ENCODE measurements at places on chromosomes 4 and X.

GRCh38 chr4:150033901-150034300 lies 44.3 kb upstream of the DCLK2 start:
- no peak for DNase-seq

GRCh38 chr4:181020456-181020855 lies 1222.7 kb upstream of the TENM3 start:
- no peak for DNase-seq

DNA sequence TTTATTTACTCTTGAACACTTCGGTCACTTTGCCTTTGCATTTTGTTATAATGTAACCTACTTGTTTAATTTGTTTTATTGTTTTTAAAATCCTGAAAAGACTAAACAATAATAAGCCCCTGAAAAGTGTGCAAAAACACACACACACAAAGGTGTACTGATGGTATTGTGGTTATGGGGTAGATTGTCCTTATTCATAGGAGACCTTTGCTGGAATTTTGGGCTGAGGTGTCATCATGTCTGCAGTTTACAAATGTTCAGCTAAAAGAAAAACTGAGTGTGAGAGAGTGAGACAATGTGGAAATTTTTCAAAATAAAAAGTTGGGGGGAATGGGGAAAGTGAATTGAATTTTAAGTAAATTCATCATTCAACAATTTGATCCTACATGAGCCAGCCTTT lies 174.9 kb downstream of the QDPR start:
- DNase-seq, result no peak

DNA sequence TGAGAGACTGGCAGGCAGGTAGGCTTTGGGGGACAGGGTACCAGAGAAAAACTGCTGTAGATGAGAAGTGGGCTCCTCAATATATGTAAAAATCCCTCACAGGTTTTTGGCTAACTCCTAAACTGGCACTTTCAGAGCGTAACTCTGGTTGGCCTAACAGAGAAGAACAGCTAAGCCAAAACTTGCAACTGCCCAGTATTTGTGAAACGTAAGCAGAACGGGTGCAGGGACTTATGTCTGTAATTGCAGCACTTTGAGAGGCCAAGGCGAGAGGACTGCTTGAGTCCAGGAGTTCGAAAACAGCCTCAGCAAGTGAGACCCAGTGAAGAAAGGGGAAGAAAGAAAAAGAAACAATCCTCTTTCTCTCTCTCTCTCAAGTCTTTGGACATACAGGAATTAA lies 25.0 kb downstream of the EIF4E start:
- no peak for DNase-seq

DNA sequence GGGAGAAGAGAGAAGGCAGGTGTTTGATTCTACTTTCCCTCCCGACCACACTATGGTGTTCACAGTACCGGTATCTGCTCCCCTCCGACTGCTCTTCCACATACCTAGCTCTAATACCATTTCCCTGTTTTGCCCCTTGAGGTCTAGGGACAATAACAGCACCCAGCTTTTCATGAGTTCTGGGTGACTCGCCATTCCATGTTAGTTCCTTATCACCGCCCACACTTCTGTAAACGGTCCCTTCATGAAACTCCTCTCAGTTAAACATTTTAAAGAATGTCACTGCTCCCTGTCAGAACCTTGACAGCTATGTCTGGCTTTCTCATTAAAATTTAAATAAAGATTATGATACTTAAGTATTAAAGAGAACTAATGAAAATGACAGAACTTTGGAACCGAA lies 136.7 kb downstream of the ADAMTS3 start:
- peak; percentile 2 for DNase-seq

DNA sequence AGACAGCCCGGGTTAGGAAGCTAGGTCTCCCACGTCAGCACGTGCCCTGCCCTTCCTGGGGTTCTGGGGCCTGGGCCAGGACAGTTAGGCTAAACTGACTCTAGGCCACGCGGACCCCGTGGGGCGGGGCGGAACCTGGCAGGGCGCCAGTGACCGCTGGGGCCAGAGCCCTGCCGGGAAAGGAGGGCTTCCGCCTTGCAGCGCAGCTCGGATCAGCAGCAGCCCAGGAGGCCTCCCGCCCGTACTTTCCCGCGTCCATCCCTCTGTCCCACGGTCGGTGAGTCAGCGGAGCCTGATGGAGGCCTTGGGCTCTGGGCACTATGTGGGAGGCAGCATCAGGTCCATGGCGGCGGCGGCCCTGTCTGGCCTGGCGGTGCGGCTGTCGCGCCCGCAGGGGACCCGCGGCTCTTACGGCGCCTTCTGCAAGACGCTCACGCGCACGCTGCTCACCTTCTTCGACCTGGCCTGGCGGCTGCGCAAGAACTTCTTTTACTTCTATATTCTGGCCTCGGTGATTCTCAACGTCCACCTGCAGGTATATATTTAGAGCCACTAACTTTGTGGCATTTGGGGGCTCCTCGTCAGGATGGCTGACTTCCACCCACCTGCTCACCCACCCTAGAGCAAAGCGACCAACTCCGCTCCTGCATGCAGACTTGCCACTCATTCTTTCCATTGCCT lies at the start of gene SMIM10:
Gene SMIM10 (plus strand): TSS at position 191 of the 681 bp plus-strand sequence. CDS start 105 bp downstream, at position 296.
- DNase-seq, result peak; percentile 87

DNA sequence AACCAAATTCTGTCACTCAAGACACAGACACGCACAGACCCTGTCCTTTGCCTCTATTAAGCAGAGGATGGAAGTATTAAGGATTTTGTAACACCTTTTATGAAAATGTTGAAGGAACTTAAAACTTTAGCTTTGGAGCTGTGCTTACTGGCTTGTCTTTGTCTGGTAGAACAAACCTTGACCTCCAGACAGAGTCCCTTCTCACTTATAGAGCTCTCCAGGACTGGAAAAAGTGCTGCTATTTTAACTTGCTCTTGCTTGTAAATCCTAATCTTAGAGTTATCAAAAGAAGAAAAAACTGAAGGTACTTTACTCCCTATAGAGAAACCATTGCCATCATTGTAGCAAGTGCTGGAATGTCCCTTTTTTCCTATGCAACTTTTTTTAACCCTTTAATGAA lies 215.7 kb downstream of the GC start:
- no peak for DNase-seq

GRCh38 chr4:38800366-38800765 lies 4.2 kb downstream of the TLR1 start:
- no peak for DNase-seq

DNA sequence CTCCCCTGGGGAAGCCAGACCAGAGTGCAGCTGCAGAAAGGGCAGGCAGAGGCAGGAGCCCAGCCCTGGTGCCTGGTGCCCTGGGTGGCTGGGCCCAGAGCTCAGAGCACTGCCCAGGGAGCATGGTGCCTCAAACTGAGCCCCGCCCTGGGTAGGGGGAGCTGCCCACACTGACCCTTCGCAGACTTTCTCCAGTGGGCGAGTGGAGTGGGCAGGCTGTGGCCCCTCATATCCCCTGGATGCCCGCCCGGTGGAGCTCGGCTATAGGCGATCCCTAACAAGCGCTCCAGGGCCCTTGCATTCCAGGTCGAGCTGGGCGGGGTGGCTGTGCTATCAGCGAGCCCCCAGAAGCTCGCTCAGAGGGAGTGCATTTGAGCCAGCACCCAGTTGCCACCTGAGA lies 17.1 kb upstream of the ADRA2C start:
- no peak for DNase-seq

- DNase-seq, result no peak
Measured at GRCh38 chr4:8741513-8742226, 130.0 kb downstream of the HMX1 start.

GRCh38 chr4:20298986-20299385 lies 47.3 kb downstream of the SLIT2 start:
- no peak for DNase-seq

- DNase-seq, result no peak
Measured at GRCh38 chr4:22246847-22247246, 269.0 kb downstream of the ADGRA3 start.
